Spinal cord (tissue), 10 donors: ENCODE measurements at places on chromosomes 3 and 15.
A peak's percentile ranks its signal among the peaks of the same experiment; 100 is the strongest.

DNA sequence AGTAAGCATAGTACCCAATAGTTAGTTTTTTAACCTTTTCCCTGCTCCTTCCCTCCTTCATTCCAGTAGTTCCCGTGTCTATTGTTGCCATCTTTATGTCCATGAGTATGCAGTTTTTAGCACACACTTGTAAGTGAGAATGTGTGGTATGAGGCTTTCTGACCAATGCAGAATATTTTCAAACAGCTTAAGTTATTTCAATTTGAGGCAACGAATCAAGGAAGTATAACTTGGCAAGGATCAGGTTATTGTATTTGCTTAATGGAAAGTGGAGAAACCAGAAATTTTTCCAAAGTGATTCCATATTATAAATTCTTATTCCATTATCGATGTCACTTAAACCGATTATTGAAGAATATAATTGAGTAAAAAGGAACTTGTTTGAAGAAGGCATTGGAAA lies 954.8 kb downstream of the GBE1 start:
- DNase-seq, result no peak

DNA sequence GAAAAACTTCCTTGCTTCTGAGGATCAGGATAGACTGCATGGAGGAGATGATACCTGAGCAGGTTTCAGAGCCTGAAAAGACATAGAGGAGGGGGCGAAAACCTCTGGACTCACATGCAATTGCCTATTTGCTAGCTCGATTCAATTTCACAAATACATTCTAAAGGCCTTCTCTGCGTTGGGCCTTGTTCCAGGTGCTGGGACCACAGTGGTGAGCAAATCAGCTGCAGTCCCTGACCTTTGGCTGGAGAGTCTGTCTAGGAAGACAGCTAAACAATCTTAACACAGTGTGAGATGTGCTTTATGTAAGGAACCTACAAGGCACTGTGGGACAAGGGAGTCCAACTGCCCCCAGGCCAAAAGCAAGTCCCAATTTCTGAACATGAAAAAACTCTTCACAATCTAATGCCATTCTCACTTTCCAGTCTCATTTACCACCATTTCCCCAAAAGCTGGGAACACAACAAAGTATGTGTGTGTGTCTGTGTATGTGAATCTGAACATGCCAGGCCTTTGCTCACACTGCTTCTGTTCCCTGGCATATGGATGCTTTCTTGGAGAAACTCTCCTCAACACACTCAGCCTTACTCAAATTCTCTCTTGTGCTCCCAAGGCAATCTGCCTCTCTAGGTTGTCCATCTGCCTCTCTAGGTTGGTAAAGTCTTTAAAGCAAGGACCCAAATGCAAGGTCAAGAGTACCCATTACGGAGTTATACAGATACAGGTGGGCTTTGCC lies 2.1 kb upstream of the PCCB start:
- DNase-seq, result peak; percentile 43

DNA sequence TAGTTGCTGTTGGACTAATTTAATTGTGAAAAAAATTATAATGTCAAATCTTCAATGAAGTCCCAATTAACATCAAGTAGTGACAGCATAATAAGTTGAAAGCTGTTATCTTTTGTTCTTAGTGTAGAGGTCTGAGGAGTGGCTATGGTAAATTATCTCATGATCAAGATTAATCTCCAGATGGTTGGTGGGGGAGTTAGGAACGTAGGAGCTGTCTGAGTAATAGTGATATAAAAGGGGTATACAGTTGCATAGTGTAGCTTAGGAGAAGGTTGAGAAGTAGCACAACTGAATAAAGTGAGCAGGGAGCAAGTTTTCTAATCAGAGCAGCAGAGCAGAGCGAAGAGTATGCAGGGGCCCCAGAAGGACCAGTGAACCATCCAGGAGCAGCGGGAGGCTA lies 19.5 kb downstream of the TMOD2 start:
- no peak for DNase-seq

DNA sequence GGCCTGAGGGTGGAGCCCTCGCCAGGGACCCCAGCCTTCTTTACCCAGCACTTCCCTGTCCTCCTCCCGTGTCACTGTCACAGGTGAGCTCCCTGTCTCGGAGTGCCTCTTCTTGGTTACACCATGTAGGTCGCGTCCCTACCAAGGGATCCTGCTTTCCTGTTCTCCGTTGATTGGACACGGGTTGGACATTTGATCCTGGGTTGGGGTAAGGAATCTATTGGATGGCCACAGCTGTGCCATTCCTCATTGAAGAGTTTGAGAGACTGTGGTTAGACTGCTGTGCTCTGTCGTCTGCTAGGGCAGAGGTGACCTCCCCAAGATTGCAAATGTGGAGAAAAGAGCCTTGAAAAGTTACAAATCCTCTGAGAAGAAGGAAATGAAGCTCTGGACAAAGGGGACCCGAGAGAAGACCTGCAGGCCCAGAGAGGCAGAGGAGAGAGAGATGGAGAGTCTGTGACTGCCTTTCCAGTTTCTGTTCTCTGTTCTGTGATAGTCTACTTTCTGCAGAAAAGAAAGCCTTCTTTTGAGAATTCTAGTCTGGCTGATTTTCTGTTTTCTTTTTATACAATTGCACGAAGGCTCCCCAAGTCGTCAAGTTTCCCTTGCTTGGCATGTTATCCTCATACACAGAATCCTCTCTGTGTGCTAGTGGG lies 325.7 kb upstream of the RGMA start:
- no peak for DNase-seq

GRCh38 chr3:165854696-165855095 lies 17.5 kb upstream of the BCHE start:
- DNase-seq, result no peak

DNA sequence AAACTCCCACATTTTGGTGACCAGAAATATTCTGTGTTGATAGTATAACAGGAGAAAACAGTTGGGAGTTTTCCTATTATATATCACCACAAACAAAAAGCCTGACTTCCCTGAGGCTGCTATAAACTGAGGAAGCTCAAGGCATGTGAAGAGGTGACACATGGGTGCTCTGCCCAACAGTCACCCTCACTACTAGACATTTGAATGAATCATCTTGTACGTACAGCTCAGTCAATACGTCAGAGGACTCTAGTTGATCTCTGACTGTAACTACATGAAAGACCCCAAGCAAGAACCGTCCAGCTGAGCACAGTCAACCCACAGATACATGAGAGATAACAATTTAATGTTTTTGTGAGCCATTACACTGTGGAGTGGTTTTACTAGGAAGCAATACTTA lies 338.3 kb upstream of the ATP11B start:
- DNase-seq, result no peak

DNA sequence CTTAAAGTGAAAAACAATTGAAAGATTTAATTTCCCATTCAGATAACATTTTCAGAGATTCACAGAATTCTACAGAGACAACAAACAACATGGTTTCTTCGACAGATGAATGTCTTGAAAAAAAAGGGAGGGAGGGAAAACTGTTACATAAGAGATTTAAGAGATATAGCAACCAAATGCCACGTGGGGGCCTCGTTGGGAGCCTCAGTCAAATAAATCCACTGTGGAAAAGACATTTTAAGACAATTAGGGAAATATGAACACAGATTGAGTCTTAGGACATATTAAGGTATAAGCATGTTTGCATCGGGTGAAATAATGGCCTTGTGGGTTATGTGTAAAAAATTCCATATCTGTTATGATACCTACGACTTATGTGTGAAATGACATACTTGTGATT lies 5.0 kb upstream of the PRRT3 start:
- DNase-seq, result no peak

- DNase-seq, result no peak
Measured at GRCh38 chr15:34331809-34332208, 5.8 kb downstream of the SLC12A6 start.

GRCh38 chr3:182533394-182533793 lies 259.9 kb upstream of the ATP11B start:
- DNase-seq, result no peak

GRCh38 chr15:80252121-80252518 lies at the start of gene CTXND1:
Gene CTXND1 (minus strand): TSS chr15:80252213. CDS start chr15:80201949, 50,264 bp downstream.
- peak; percentile 80 for DNase-seq

DNA sequence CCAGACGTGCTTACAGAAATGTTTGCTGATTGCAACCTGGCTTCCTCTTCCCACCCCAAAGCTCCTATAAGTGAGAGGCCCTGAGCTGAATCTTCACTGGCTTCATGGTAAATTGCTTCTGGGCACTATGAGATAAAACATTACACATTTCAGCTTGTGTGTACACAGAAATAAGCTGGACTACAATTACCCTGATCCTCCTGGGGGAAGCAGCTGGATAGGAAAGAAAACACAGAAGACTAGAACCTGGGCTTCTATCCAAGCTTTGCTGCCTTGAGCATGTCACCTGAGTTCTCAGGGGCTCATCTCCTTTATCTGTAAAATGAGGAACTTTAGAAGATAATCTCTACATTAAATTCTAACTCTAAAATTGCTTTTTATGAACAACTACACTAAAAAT lies 40.3 kb downstream of the THBS1 start:
- DNase-seq, result no peak

DNA sequence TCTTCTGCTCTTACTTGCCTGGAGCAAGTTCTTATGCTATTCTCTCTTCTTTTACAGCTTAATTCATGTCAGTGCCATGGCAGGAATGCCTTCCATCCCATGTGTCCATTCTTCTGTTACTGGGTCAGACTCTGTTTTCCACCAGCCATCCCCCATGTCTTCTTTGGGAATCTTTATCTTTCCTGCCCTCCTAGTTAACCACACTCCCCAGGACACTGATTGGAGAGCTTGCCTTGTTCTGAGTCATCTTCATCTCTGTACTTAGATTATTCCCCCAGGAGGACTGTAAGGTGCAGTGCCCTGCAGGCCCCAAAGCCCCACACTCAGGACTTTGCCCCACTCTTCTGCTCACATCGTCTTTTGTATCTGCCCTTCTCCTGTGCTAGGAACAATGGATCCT lies 3.6 kb downstream of the ABHD17C start:
- DNase-seq, result no peak

- no peak for DNase-seq
Measured at GRCh38 chr3:175983379-175983778, 1124.2 kb downstream of the NAALADL2 start.

- DNase-seq, result no peak
Measured at GRCh38 chr15:49697121-49697520, 76.3 kb downstream of the DTWD1 start.

GRCh38 chr3:72907131-72907711 lies 19.4 kb downstream of the GXYLT2 start:
- peak; percentile 85 for DNase-seq

GRCh38 chr15:72850833-72851232 lies 67.3 kb upstream of the ADPGK start:
- no peak for DNase-seq

- no peak for DNase-seq
Measured at GRCh38 chr3:158451405-158452055, 119.5 kb upstream of the MLF1 start.

- DNase-seq, result no peak
Measured at GRCh38 chr3:130831719-130832400, 62.0 kb upstream of the ATP2C1 start.

DNA sequence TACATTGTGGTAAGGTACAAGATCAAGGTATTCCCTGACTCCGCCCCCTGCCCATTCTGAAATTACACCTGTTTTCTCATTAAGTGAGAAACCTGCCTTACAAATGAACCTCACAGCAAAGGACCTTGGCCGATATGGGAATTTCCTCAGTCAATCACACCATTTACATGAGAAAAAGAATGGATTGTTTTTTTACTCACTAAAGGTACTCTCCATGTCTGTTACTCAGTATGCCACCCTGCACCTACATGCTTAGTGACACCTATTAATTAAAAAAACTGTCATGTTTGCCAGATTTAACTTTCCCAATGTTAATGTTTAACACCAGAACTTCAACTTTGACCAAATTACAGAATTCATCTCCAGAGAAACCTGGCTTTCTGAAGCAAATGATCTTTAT lies 62.0 kb downstream of the ESYT3 start:
- DNase-seq, result no peak

DNA sequence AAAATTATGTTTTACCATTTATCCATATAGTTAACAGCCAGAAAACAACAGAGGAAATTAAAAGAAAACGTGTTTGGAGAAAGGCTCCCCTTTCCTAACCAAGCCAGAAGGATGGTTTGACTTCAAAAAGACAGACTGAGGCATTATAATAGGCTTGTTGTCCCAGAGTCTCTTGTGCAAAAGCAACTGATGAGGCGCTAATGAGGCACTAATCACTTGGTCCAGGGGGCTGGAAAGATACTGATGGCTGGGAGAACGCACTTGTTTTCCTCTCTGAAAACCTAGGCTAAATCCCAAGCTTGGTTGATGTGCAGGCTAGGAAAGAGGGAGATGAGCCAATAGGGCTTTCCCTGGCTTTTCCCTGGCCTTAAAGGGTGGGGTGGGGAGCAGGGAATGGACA lies 389.6 kb downstream of the NTRK3 start:
- DNase-seq, result no peak

DNA sequence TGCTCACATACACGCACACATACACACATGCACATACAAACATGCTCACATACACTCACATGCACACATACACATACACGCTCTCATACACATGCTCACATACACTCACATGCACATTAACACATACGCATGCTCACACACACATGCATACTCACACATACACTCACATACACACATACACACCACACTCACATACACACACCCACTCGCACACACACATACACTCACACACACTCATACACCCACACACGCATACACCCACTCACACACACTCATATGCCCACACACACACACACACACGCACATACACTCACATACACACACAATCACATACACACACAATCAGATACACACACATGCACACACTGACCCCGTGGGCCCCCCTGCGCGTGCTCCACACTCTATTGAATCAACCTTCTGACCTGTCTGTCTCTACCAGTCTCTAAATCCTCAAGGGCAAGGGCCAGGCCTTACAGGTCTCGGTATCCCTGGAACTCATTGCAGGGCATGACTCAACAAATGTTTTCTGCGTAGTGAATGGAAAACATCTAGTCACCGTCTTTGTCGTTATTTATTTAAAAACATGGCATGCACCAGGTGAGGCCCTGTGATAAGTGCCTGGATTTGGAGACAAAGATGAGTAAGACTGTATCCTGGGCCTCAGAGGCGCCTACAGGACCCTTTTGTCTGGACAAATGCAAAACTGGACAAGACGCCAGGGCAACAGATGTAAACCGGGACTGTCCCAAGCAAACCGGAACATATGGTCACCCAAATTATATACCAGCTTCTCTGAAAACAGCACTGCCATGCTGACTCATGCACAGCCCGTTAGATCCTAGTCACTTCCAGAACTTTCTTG lies 41.8 kb downstream of the GRK7 start:
- DNase-seq, result no peak

DNA sequence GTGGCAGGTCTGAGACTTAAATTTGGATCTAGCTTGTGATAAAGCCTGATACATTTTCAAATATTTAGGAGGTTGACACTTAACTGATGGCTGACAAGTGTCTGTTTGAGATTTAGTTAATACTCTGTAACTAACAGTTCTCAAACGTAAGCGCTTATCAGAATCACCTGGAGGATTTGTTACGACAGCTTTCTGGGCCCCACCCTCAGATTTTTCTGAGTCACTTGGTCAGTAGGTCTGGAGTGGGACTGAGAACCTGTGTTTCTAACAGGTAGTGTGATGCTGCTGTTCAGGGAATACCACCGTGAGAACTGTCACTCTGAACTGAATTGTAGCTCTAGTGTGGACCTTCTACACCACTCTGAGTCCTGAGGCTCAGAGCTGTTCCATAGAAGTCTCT lies 85.5 kb downstream of the CEMIP start:
- DNase-seq, result no peak

GRCh38 chr3:140822401-140823047 lies 119.1 kb upstream of the SLC25A36 start:
- DNase-seq, result peak; percentile 8

GRCh38 chr3:65350801-65351476 lies 663.1 kb upstream of the ADAMTS9 start:
- DNase-seq, result no peak

- no peak for DNase-seq
Measured at GRCh38 chr3:58048301-58048700, 40.1 kb downstream of the FLNB start.
